ENCODE measurements at places on chromosomes 7 and 10.
A peak's percentile ranks its signal among the peaks of the same experiment; 100 is the strongest.

DNA sequence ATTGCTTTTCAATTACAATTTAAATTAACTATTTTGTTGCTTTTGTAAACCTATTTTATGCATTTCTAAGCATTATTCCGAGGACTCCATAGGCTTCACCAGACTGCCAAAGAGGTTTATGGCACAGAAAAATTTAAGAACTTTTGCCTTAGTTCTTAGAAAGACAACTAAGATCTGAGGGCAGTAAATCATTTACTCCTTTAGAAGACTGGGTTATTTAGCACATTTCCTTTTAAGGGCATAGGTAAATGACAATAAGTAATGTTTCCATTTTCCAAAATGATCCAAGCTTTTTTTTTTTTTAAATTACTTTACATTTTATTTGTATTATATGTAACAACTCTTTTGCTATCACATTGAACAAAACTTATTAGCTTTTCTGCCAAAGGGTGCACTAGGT lies 15.0 kb upstream of the STEAP4 start:
- DNase-seq = no peak

DNA sequence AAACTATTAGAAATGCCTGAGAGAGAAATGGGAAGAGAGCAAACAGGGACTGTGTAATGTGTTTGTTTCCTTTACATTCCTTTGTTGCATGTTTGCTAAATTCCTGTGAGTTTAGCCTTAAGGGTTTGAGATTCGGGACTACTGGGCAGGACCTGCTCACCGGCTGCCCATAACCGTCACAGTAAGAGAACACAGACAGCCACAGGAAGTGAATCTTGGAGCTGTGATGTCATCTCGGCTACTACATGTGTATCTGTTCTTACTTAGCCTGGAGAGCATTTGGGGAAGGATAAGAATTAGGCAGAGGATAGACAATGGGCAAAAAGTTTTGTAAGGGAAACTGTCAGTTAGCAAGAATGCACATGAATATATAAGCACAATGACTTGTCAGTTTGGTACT lies 485.1 kb upstream of the KLF6 start:
- DNase-seq = peak; percentile 85

- DNase-seq = no peak
Measured at GRCh38 chr7:88155756-88156155, 64.1 kb downstream of the SRI start.

- no peak for DNase-seq
Measured at GRCh38 chr10:95400787-95401186, 110.0 kb upstream of the PDLIM1 start.

DNA sequence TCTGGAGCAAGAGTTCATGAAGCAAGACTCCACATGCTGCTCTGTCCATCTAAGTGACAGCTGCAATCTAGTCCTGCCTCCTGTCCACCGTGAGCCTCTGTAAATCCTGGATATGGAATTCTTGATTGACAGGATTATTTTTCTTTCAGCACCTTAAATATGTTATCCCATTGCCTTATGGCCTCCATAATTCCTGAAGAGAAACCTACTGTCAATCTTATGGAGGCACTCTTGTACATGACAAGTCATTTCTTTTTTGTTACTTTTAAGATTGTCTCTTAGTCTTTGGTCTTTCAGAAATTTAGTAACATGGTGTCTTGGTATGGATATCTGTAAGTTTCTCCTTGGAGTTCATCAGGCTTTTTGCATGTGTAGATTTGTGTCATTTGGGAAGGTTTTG lies 82.8 kb downstream of the NPSR1 start:
- DNase-seq = no peak

DNA sequence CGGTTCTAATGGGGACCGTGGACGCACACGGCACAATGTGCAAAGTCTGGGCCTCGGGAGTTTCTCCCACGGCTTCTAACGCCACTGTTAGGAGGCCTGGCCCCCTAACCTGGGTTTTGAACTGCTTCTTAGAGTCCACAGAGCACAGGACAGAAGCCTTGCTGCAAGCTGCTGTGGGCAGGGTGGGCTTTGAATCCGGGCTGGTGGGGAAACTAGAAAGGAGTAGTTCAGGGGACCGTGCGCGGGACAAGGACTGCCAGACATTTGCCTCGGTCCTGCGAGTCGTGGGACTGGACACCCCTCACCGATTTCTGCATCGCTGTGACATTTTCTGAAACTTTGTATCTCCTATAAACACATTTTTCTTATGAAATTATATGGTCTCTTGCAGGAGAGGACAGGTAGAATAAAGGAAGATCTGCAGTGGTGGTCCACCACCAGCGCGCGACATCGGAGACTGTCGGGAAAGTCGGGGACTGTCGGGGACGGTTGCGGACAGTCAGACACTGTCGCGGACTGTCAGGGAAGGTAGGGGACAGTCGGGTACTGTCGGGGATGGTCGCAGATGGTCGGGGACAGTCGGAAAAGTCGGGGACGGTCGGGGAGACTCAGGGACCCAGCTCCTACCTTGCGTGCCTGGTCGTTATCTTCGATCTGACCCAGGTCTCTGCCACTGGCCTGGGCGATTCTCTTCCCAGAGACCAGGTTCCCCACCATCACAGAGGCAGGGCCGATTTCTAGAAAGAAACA lies 222.1 kb downstream of the ZMYND11 start:
- no peak for DNase-seq

- no peak for DNase-seq
Measured at GRCh38 chr10:79132681-79133381, 64.1 kb downstream of the ZMIZ1 start.

GRCh38 chr7:106681815-106682495 lies 21.0 kb upstream of the CCDC71L start:
- DNase-seq = peak; percentile 77

DNA sequence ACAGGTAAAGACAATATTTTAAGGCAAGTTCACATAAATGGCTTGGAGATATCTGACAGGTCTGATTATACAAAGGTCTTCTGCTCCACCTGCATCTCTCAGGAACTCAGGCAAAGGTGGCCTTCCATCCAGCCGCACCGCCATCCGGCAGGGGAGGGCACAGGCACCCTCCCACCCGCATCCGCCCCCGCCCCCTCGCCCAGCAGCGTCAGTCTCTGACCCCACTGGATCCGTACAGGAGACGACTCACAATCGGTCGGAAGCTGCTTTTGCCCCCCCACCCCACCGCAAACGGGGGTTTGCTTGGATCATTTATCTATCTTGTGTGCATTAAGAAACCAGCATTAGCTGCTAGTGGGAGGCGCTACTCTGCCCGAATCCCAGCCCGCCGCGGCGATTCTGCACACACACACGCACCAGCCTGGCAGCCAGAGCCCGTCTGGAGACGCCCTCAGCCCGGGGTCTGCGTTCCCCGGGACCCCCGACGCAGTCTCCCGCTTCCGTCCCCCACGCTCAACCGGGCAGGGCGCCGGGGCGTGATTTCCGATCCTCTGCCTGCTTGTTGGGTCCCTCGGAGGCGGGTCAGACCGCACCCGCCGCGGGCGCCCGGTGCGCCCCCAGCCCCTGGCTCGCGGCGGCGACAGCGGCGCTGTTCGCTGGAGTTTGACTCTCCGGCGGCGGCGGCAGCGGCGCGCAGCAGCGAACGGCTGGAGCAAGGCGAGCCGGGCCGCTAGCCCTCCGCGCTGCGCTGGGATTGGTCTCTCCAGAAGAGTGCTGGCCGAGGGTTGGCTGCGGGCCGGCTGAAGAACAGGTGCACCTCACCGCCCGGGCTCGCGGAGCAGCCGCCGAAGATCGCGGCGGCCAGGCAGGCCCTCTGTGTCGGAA lies 820 bp upstream of the NRG3 start:
- no peak for DNase-seq

- DNase-seq = peak; percentile 28
Measured at GRCh38 chr7:23383225-23383624, 84.1 kb downstream of the MALSU1 start.

DNA sequence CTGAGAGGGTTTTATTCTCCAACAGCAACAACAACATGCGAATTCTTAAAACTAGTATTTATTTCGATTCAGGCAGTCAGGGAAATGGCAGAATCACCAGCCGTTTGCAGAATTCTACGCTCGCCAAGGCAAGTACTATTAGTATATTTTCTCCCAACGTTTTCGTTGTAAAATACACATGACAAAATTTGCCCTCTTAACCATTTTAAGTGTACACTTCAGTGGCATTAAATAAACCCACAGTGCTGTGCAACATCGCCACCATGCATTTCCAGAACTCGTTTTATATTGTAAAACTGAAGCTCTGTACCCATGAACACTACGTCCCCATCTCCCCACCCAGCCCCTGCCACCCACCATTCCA lies 10.8 kb downstream of the EN2 start:
- DNase-seq = no peak

DNA sequence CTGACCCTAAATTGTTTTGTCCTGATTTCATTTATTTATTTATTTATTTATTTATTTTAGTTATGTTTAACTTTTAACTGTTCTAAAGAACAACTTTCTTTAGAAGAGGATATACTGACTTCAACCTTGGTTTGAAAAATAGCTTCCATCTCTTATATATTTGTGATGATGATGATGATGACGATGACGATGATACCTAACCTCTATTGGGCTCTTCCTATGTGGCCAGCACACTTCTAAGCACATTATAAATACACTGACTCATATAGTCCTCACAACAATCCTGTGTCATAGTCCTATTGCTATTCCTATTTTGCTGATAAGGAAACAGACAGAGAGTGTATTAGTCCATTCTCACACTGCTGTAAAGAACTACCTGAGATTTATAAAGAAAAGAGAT lies 162.9 kb upstream of the KIAA1217 start:
- DNase-seq = no peak

- DNase-seq = no peak
Measured at GRCh38 chr7:130553398-130554029, 61.6 kb downstream of the MEST start.

DNA sequence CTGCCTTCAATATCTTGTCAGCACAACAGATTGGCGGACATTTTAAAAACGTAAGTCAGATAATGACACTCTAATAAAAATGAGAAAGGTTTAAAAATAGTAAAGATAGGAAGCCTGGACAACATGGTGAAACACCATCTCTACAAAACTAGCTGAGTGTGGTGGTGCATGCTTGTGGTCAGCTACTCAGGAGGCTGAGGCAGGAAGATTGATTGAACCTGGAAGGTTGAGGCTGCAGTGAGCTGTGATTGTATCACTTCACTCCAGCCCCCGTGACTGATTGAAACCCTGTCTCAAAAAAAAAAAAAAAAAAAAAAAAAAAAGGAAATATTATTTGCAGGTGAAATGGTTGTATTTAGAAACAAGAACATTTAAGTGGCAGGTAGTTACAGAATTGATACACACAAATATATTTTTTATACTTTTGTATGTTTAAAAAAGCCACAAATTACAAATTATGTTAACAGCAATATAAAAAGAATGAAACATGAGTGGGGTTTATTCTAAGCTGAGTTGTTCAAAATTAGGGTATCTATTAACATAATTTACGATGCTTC lies 141.9 kb downstream of the ADK start:
- DNase-seq = peak; percentile 60

DNA sequence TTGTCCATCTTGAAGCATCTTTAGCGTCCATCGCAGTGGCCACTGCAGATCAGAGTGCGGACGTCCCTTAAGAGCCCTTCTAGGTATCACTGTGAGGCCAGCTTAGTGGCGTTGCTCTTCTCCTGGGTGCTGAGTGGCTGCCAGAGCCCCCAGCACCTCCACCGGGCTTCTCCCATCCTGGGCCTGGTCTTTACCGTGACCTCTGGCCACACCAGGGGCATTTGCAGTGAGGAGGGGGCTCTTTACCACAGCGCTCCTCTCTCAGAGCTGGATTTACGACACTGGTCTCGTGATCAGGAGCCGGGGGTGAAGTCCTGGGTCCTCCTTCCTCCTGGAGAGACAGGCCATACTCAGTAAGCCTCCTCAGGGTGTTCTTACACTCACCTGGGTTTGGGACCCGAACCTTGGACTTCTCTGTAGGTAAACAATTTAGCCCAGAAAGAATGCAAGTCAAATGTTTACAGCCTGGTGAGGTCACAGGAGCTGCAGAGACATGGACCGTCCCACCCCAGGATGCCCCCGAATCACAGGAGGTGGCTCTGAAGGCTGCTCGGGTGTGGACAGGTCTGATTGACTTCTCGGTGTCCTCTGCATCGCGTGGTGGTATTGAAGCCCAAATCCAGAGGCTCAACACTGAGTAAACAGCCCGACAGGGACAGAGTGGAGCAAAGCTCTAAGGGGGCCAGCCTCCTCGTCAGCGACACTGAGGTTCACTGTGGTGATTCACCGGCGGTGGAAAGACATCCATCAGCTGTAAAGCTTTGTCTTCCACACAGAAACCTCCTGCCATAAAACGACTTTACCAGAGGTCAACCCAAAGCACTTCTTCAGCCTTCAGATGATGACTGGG lies 33.0 kb downstream of the JAKMIP3 start:
- no peak for DNase-seq

- no peak for DNase-seq
Measured at GRCh38 chr10:132110713-132111112, 45.0 kb downstream of the JAKMIP3 start.

- DNase-seq = no peak
Measured at GRCh38 chr10:132132421-132132841, 54.3 kb upstream of the DPYSL4 start.

DNA sequence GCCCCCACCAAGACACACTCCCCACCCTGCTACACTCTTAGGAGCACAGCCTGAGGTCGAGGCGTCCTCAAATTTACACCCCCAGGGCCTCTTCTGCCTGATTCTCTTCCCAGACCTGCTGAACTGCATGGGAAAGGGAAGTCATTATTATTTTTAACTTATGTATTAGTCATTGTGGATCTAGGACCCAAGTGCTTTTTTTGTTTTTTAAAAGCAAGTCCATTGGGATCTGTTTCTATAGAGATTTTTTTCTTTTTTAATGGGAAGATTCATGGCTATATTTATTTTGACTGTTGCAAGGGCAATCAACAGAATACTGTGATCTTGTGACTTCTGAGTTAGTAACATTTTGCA lies 203.8 kb downstream of the ZMYND11 start:
- DNase-seq = peak; percentile 40

DNA sequence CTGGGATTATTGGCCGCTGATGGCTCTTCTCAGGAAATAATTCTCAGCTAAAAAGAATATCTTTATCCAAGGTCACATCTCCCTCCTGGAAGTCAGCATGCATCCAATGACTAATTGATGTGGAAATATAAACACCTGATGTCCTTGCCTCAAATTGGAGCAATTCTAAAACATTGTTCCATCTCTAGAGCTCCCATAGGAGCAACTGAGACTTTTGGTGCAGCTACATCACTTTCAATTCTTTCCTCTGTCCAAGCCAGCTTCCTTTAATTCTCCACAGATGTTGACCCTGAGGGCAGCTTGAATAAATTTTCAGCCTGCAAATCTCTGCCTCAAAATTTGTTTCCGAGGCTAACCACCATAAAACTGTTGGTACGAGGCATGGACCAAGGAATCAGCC lies 43.9 kb upstream of the KCND2 start:
- DNase-seq = peak; percentile 7

DNA sequence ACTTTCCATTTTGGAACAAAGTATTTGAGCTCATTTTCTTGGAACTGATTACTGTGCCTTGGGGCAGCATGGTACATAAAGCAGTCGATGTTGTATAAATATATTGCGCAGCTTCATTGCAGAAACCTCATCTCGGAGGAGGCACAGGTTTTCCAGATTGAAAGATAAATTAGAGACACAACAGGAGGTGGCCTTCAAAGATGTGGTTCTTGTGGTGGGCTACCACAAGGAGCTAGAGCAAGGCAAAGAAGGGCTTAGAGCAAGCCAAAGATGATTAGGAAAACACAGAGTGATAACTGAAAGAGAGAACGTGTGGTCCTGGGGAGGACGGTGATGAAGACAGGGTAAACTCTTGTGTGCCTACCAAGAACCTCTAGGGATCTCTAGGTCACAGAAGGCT lies 169.1 kb upstream of the TNS3 start:
- no peak for DNase-seq
